ENCODE measurements at places on chromosomes 7 and 10. TPM values are rescaled to one million over a fixed set of nuclear protein-coding genes. Genes with fewer than 3 reads are reported as not detected.

PRKAR1B gene
- total RNA-seq = 17.4 TPM

CCAR1 gene
- 24.2 TPM for total RNA-seq

RAMP3 gene
- not detected for total RNA-seq

SLC39A12 gene
- not detected for total RNA-seq

CNNM1 gene
- not detected for total RNA-seq

METTL27 gene
- 0.84 TPM for total RNA-seq

RADIL gene
- total RNA-seq = 0.14 TPM

ABLIM1 gene
- 76.6 TPM for total RNA-seq

HECW1 gene
- total RNA-seq = not detected

CACNA2D1 gene
- 0.71 TPM for total RNA-seq

COL17A1 gene
- 507 TPM for total RNA-seq

C10orf67 gene
- total RNA-seq = 0.28 TPM

NME8 gene
- total RNA-seq = not detected

ST8SIA6 gene
- not detected for total RNA-seq

PLXNA4 gene
- total RNA-seq = not detected

CDNF gene
- 0.21 TPM for total RNA-seq

TWIST1 gene
- 2.6 TPM for total RNA-seq

ETV1 gene
- total RNA-seq = 2.2 TPM

EXOC4 gene
- 52.3 TPM for total RNA-seq

NPFFR1 gene
- not detected for total RNA-seq

CNPY1 gene
- total RNA-seq = not detected

SLC26A4 gene
- total RNA-seq = not detected

POLR2J2 gene
- total RNA-seq = 4.0 TPM

BAG3 gene
- total RNA-seq = 82.1 TPM

Measured in airway epithelial cell (primary cell).